ENCODE measurements at places on chromosomes 6 and 20. TPM values are rescaled to one million over a fixed set of nuclear protein-coding genes. Genes with fewer than 3 reads are reported as not detected.

DNA sequence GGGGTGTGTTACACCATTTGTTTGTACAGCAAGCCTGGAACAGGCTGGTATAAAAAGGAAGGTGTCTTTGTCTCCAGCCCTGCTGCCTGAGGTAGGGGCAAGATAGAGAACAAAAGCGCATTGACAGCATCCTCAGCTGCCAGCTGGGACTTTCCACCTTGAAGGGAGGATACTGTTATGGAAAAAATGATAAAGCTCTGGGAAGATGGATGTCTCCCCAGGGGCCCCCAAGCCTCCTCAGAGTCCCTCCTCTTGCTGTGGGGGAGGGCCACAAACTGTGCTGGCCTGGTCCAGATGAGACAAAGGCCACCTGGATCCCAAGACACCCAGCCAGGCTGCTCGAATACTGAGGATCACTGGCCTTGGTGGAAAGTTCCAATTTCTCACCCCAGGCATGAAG is 13.0 kb downstream of the REM1 start:
- no peak overlapping the region for H3K27ac ChIP-seq
- H3K36me3 ChIP-seq, result no peaks in the 10 kb centered on the region
- H3K4me3 ChIP-seq, result no peak overlapping the region
- H3K4me1 ChIP-seq, result peaks cover 12% of the 10 kb centered on the region

DNA sequence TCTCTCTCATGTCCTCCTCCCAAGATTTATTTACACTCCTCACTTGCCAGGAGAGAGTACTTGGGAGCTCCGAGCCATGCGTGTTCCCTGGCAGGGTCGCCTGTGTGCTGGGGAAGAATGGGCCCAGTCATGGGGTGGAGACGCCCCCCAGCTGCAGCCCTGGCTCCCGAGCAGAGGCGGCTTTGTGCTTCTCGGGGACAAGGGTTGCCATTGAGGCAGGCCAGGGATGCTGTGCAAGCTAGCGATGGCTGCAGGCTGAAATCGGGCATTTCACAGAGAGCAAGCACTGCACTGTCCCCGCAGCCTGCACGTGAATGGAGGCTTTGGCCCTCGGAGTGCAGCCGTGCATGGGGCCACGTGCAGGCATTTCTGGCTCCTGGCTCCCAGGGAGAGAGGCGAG is 23.8 kb downstream of the PHACTR3 start:
- H3K36me3 ChIP-seq, result no peaks in the 10 kb centered on the region
- H3K27ac ChIP-seq, result no peak overlapping the region
- H3K4me1 ChIP-seq, result no peaks in the 10 kb centered on the region
- H3K4me3 ChIP-seq, result no peak overlapping the region
- H3K27me3 ChIP-seq, result peaks cover 97% of the 10 kb centered on the region
- DNase-seq, result no peak

The TBC1D22B gene
- 14.6 TPM for total RNA-seq

The CLIC1 gene
- total RNA-seq, result 943 TPM

The ASIP gene
- not detected for total RNA-seq

GRCh38 chr20:32539817-32540675 is 45.1 kb downstream of the NOL4L start:
- H3K4me3 ChIP-seq, result no peak overlapping the region
- H3K4me1 ChIP-seq, result peaks cover 32% of the 10 kb centered on the region
- no peak overlapping the region for H3K27ac ChIP-seq
- peaks cover 28% of the 10 kb centered on the region for H3K36me3 ChIP-seq

DNA sequence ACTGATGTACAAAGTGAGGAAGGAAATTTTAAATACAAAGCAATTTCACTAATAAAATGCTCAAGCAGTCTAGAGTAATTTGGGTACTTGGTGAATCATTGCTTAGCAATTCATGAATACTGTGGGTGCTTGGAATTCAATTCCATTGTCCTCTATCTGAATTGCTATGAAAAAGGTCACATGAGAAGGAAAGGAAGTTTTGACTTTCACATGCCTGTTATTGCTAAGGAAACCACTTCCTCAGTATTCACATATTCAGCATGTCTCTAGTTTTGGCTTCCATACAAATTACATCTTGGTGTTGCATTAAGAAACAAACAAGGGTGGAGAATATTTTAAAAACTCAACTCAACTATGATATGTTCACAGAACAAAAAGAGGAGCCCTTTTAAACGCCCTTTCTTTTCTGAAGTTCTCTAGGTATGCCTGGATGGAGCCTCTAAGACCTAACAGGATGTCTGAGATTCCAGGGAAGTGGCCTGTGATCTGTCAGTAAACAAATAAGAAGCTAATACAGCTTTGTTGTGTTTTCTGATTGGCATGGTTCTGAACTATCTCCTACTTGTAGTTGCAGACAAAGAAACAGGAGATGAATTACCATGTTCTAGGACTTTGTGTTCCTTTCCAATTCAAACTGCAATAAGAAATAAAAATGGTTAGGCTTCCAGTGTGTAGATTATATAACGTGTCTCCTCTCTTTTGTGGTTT is 190.4 kb downstream of the OGFRL1 start:
- DNase-seq, result no peak
- H3K4me1 ChIP-seq, result peaks cover 46% of the 10 kb centered on the region
- peak overlapping the region; percentile 45 for H3K27ac ChIP-seq

The SLC24A3 gene
- not detected for total RNA-seq

DNA sequence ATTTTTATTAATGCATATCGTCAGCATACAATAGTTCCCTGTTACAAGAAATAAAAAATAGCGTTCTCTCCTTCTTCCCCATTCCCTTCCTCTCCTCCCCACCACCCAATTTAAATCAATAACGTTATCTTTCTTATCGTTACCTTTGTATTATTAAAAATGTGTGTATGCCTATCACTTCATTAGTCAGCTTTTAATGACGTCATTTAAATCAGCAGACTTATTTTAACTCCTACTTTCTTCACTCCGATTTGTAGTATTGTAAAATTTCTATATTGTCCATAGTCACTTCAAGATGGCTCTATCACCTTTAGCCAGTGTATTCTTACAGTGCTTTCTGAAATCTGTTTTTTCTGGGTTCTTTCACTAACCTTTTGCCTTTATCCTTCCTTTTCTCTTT is 89.1 kb downstream of the MKKS start:
- H3K27ac ChIP-seq, result peak overlapping the region; percentile 45
- DNase-seq, result no peak
- H3K4me3 ChIP-seq, result peak overlapping the region; percentile 16
- no peaks in the 10 kb centered on the region for H3K36me3 ChIP-seq
- no peaks in the 10 kb centered on the region for H3K27me3 ChIP-seq

DNA sequence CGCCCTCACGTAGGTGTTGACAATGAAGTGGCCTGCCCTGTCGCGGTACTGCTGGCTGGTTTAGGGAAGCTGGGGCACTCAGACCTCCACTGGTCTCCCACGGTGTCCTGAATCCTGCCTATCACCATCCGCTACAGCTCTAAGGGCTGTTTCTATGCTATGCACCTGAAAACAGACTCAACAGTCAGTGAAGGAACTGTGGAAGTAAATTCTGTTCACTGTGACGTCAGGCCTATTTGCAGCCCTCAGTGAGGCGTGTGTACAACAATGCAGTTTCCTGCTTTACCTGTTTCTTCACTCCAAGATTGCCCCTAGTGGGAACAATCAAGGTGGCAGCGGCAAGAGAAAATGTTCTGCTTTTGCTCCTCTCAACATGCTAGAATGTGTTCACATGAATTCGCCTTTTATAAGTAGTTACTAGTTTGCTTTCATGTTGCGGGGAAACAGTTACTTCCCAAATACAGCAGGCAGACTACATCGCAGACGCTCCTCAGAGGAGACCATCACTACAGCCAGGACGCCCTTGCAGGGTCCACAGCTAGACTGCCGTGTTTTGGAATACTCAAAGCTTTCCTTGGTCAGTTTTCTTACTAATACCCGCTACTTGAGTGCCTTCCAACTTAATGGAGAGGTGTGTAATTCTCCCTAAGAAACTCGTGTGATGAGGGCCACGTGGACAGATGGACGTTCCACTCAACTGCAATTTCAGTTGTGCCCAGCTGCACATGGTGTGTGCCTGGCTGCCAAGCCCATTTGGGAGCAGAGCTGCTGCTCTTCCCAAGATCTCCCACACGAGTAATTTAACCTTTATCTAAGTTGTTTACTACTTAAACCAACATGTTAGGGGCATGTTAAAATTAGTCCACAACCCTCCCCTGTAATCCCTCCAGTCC is 25.4 kb downstream of the DIDO1 start:
- H3K27me3 ChIP-seq, result no peaks in the 10 kb centered on the region
- peak overlapping the region; percentile 18 for H3K4me3 ChIP-seq
- peaks cover 94% of the 10 kb centered on the region for H3K36me3 ChIP-seq
- H3K27ac ChIP-seq, result peak overlapping the region; percentile 82
- peak; percentile 72 for DNase-seq

The RAD21L1 gene
- total RNA-seq, result not detected

The OOEP gene
- total RNA-seq, result 7.0 TPM

The BCAS4 gene
- total RNA-seq, result 11.3 TPM

DNA sequence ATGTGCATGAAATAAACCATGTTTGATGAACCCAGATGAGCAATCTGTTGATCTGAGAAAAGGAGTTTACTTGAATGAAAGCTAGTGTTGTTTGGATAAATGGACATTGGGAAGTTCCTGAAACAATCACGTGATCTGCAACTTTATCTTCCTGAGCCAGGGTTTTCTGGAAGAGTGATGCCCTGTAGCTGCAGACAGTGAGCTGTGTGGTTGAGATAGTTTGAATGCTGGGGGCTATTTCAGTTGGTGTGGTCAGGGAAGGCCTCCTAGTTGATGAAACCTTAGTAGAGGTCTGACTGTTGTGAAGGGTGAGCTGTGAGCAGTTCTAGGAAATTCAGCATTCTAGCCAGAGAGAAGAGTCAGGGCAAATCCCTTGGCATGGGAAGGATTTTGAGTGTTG is 643.7 kb downstream of the UTRN start:
- H3K4me3 ChIP-seq, result no peak overlapping the region
- H3K27ac ChIP-seq, result no peak overlapping the region
- H3K4me1 ChIP-seq, result peaks cover 9% of the 10 kb centered on the region
- H3K36me3 ChIP-seq, result no peaks in the 10 kb centered on the region
- no peak for DNase-seq

- no peaks in the 10 kb centered on the region for H3K27me3 ChIP-seq
- DNase-seq, result no peak
- no peak overlapping the region for H3K4me3 ChIP-seq
- H3K4me1 ChIP-seq, result no peaks in the 10 kb centered on the region
These were observed 276.7 kb downstream of the FARS2 start for GRCh38 chr6:5537967-5538366.

The DNAAF9 gene
- 7.4 TPM for total RNA-seq

GRCh38 chr6:24908650-24909035 is 27.1 kb downstream of the RIPOR2 start:
- no peak overlapping the region for H3K27ac ChIP-seq
- H3K4me1 ChIP-seq, result peaks cover 7% of the 10 kb centered on the region
- H3K4me3 ChIP-seq, result no peak overlapping the region
- peaks cover 94% of the 10 kb centered on the region for H3K27me3 ChIP-seq
- DNase-seq, result no peak

DNA sequence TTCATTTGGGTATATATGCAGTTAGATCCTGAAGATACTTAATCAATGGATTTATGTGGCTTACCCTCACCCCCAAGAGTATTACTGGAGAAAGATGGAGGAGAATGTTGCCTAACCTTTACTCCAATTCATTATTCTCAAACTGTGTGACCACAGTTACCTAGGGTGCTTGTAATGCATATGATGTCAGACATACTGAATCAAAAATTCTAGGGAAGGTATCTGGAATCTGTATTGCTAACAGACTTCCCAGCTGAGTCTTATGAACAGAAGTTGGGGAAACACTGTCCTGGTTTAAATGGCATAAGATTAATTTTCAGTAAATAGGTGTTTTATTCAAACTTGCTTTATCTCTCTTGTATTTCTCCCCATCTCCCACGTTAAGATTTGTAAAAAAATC is 83.9 kb downstream of the PKIB start:
- H3K27ac ChIP-seq, result peak overlapping the region; percentile 78
- peaks cover 48% of the 10 kb centered on the region for H3K4me1 ChIP-seq
- no peaks in the 10 kb centered on the region for H3K27me3 ChIP-seq
- H3K4me3 ChIP-seq, result no peak overlapping the region
- DNase-seq, result no peak

- no peak overlapping the region for H3K27ac ChIP-seq
- no peaks in the 10 kb centered on the region for H3K36me3 ChIP-seq
- no peaks in the 10 kb centered on the region for H3K27me3 ChIP-seq
- no peak for DNase-seq
- H3K4me3 ChIP-seq, result no peak overlapping the region
These were observed 390.9 kb upstream of the NRSN1 start for GRCh38 chr6:23735151-23735550.

GRCh38 chr20:41009946-41010345 is 18.7 kb upstream of the TOP1 start:
- no peak overlapping the region for H3K4me3 ChIP-seq
- H3K27me3 ChIP-seq, result no peaks in the 10 kb centered on the region
- peaks cover 65% of the 10 kb centered on the region for H3K4me1 ChIP-seq
- H3K27ac ChIP-seq, result peak overlapping the region; percentile 46
- H3K36me3 ChIP-seq, result peaks cover 21% of the 10 kb centered on the region
- no peak for DNase-seq

DNA sequence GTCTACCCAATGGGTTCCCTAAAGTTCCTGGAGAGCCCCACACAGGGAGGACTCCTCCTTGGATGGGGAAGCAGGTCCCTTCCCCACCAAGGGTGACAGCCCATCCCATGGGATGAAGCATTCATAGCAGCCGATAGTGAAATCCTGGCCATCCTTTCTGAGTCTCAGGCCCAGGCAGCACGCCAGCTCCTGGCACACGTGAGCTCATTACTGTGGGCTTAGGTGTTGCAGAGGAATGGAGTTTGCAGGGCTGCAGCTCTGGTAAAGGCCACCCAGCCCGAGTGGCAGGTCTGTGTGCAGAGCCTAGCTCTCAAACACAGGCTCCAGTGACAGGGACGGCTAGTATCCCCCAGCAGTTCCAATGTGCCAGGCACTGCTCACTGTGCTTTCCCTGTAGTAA is 31.0 kb downstream of the SIRPA start:
- no peak overlapping the region for H3K27ac ChIP-seq
- no peak overlapping the region for H3K4me3 ChIP-seq
- peaks cover 14% of the 10 kb centered on the region for H3K36me3 ChIP-seq
- no peak for DNase-seq
- H3K4me1 ChIP-seq, result peaks cover 9% of the 10 kb centered on the region

DNA sequence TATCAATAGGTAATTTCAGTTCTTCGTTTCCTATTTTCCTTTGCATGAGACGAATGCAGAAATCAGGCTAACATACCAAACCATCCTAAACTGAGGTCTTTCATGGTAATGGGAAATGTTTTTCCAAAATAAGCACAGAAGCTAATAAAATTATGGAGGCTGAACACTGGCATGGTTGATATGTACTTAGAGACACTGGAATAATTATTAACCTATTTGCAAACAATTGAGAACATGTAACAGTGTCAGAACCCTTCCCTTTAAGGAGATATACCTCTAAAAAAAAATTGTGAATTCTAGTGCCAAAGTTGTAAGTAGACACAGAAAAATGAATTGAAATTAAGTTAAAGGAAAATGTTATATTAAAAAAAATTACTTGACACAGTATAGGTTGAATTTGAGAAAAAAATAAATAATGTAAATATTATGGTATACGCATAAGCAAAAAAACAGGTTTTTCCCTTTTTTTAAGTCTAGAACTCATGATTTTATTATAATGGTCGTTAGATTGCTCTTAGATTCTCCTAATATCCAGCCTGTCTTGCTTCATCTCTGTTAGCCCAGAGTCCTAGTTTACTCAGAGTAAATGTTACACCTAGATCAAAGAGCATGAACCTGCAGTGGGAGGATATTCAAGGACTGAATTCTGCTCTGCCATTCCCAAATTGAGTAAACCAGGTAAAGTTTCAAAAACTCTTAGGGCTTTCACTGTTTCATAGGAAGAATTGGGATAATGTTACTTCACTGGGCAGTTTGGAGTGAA is 1.7 kb downstream of the SLC17A2 start:
- no peak overlapping the region for H3K4me3 ChIP-seq
- no peak for DNase-seq
- peaks cover 7% of the 10 kb centered on the region for H3K4me1 ChIP-seq
- H3K36me3 ChIP-seq, result no peaks in the 10 kb centered on the region

The C20orf144 gene
- 0.45 TPM for total RNA-seq
